ENCODE measurements at places on chromosomes 6 and 20.

DNA sequence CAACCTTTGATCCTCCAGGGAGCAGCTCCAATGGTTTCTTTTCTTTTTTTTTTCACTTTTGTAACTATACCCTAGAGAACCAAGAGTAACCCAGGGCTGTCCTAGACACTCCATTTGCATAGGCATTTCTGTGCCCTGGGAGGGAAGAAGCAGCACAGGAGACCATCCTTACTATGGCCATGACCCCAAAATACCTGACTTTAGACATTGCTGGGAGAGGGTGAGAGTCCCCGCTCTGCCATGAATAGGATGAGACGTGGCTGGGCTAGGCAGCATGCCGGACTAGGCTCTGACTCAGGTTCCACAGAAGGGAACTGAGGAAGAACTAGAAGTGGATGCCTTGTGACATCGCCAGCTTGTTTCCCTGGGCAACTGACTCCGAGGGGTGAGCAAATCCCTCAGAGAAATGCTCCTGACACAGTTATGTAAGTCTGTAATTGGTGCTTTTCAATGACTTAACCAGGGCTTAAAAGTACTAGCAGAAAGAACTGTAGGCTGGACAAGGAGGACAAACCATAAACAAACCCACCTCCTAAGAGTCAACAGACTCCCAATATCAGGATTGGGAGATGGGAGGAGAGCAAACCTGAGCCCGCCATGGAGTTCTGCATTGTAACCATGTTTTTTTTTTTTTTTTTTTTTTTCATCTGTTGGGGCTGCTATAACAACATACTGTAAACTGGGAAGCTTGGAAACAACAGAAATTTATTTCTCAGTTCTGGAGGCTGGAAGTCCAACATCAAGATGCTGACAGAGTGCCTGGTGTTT is 910 bp upstream of the ADTRP start:
- no peak for DNase-seq

DNA sequence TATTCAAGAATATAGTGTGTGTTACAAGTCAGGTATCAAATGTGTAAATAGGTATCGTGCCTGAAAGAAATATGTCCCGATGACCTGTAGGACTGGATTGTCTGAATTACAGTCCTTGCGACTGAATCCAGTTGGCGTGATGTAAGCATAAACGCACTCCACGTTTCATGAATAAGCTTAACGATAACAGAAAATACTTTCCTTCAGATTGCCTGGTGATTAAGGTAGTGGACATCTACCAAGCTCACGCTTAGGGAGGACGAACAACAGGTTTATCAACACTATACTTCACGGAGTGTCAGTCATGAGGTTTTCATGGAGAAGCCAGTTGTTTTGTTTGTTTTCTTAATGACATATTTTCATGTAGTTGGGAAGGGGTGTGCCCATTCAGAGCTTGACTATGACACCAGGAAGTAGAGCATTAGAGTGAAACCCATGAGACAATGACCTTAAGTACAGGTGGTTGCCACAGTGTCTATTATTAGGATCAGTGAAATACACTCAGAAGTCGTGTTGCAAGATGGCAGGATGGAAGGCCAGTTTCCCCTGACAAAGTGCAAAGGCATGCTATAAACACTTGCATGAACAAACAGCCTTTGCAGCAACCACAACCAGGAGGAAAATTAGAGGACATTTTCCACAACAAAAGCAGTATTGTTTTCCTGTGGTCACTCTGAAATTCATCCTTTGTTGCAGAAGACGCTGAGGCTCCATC is 305.8 kb upstream of the PRDM1 start:
- no peak for DNase-seq

DNA sequence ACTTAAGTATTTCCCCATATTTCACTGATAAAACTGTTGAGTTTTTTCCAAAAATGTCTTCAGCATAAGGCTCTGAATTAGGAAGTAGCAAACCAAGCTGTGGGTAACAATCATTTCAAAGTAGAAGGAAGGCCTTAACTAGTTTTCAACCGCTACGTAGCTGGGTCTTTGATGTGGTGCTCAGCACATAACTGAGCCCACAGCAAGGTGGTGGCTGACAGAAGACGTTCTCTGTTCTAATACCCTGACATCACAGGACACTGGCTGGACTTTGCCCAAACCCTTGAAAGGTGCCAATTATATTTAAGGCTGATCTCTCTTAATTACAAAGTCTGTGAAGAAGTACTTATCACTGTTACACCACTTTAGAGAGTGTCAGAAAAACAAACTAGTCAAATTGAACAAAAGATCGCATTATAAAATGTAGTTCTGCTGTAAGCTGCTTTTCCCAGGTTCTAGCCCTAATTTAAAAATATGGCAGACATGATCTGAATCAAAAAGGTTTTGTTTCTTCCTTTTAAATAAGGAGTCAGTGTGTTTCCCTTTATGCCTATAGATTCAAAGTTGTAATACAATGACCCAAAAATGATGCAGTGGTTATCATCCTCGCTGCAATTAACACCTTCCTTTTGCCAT is 26.7 kb downstream of the MAN1A1 start:
- peak; percentile 26 for DNase-seq

- no peak for DNase-seq
These were observed 435.3 kb upstream of the SPTLC3 start for GRCh38 chr20:12573442-12573841.

DNA sequence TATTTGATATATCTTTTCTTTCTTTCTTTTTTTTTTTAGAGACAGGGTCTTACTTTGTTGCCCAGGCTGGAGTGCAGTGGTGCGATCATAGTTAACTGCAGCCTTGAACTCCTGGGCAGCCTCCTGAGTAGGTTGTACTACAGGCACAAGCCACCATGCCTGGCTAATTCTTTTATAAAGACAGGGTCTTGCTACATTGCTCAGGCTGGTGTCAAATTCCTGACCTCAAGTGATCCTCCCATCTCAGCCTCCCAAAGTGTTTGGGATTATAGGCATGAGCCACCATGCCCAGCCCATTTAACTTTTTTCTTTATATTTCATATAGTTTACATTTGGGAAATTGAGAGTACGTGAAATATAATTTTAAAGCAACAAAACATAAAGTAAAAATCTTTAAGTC is 10.1 kb downstream of the NUS1 start:
- no peak for DNase-seq

DNA sequence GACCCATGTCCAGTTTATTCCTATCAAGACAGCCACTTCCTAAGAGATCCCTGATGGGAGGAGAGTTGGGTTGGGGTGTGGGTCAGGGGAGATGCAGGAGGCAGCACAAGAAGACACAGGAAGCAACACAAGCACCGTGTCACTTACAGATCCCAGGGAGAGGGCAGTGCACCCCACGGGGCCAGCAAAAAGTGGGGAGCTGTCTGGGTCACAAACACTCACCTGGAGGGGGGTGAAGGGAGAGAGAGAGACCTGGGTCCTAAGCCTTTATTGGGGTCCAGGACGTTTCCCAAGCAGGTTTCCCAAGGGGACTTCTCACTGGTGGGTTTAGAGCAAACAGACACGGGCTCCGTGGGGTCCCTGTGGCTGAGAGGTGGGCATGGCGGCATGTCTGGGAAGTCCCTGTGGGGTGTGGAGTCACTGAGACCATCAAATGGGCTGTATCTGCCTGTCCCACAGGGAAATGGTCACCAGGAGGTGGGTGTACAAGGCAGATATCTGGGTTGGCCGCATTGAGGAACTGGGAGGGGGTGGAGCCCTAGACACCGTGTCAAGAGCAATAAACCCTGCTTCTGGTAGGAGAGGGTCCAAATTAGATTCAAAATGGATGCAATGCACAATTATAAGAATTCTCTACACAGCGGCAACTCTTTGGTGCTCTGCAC is 1.6 kb upstream of the CD93 start:
- no peak for DNase-seq

- no peak for DNase-seq
These were observed 54.2 kb downstream of the OPN5 start for GRCh38 chr6:47836046-47836445.

- no peak for DNase-seq
These were observed 233.4 kb downstream of the UST start for GRCh38 chr6:148980234-148980633.

- no peak for DNase-seq
These were observed 563.3 kb upstream of the MAP3K7 start for GRCh38 chr6:91149956-91150705.

DNA sequence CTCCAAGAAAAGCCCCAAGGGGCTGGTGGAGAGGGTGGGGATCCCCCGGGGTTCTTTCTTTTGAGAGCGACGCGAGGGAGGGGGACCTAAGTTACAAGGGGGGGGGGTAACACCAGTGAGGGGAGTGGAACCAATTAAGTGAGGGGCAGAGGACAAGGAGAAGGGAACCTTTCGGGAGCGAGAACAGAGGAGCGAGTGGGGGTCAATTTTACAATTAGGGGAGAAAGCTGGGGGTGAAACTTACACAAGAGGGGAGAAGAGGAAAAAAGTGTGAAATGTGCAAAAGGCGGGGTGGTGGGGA is 548 bp downstream of the SALL4 start:
- DNase-seq: no peak

DNA sequence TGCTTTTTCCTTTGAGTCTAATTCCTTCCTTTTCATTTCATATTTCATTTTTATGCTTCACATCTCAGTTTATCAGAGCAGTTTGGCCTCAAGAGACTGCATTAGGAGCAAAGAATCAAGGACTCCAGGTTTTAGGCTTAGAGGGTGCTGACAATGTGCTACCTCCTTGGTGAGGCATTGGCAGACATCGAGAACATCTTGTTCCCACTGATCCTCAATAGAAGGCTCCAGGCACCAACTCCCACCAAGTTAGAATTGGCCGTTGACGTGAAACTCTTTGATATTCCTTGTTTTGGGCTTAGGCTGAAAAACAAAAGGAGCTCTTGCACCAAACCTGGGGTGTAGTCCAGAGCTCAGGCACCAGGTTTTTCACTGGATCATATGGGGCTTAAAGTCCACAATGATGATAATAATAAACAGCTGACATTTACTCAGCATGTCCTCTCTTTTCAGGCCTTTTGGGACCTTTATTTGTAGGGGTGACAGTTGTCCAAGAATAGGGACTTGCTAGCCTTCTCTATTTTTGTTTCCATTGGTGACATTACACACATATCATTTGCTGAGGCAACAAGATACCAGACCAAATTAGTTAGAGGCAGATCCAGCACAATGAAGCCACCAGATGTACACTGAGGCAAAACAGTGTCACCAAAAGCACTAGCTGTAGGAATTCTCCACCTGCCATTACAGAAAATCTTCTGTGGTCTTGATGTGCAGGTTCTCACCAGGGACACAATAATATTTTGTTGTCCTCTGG is 81.0 kb upstream of the ENPP5 start:
- no peak for DNase-seq

DNA sequence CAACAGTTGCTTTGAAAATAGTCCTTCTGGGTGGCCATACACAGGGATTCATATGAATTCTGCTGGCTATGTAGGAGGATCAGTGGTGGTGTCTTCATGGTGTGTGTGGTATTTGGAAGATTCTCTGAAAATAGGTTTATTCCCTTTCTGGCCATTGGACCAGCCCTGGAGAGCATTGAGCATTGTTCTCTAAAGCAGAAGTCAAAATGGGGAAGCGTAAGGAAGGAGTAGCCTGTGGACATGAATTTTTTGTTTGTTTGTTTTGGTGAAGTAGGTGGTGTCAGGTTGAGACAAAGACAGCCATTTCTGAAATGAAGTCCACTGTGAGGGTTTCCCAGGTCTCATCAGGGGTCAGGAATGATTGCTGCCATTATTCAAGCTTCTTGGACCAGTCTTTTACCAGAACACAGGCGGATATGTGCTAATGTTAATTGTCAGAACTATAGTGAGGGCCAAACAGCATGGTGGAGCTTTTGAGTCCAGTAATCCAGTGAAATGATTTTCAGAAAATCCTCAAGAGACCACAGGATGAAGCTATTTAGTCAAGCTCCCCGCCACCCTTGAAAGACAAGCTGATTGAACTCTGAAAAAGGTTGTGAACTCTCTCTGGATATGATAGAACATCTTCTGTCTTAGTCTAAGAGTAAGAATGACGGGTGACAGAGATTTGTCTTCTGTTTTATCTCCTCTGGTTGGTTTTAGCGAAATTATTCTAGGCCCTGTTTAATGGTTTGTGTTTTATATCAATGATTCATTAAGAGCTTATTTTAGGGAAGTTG is 60.0 kb downstream of the DNAH8 start:
- DNase-seq: no peak

GRCh38 chr6:41625442-41625841 is 12.8 kb upstream of the MDFI start:
- no peak for DNase-seq

- no peak for DNase-seq
These were observed 63.8 kb upstream of the FABP7 start for GRCh38 chr6:122715725-122716124.

GRCh38 chr6:3803627-3804468 is 45.3 kb upstream of the FAM50B start:
- no peak for DNase-seq

- DNase-seq: no peak
These were observed 11.8 kb downstream of the TRIM10 start for GRCh38 chr6:30149234-30149633.

DNA sequence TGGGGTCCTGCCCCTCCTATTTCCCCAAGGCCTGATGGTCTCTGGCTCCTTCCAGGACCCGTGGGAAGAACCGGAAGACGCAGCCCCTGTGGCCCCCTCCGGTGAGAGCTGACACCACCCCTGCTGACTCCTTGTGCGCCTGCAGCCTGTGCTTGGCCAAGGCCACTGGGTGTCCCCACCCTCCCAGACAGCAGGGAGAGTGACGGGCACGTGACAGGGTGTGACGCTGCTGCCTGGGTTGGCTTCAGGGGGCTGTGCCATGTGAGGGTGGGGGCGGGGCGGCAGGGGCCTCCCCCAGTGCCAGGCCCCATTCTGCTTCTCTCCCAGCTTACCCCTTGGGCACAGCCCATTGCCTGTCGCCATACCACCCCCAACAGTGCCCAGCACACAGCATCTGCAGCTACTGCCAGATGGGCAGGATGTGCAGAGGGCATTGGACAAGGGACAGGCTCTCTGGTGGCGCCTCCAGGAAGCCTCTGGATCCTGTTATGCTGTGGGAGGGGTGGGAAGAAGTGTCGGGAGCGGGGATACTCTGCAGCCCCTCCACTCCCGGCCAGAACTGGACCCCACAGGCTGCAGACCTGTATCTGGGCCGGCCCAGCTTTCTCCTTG is 2.9 kb downstream of the BIRC7 start:
- no peak for DNase-seq

GRCh38 chr6:27139756-27140579 is 107.5 kb upstream of the PRSS16 start:
- DNase-seq: no peak

DNA sequence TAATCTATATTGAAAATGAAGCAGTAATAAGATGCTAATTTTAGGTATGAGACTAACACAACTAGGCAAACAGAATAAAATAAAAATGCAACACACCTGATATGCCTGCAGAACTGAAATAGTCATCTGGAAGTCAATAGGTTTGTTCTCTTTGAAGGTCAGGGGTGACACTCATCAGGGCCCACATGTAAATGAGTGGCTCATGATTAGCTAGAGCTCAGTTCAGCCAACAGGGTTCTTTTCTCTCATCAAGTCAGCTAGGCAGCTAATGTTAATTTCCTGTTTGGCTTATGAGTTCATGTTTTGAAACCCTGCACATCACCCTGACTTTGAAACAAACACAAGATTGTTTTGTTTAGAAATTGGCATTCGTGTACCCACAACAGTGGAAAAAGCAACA is 23.8 kb downstream of the SMLR1 start:
- DNase-seq: no peak
